ENCODE measurements at places on chromosomes 4 and X.
A peak's percentile ranks its signal among the peaks of the same experiment; 100 is the strongest.

DNA sequence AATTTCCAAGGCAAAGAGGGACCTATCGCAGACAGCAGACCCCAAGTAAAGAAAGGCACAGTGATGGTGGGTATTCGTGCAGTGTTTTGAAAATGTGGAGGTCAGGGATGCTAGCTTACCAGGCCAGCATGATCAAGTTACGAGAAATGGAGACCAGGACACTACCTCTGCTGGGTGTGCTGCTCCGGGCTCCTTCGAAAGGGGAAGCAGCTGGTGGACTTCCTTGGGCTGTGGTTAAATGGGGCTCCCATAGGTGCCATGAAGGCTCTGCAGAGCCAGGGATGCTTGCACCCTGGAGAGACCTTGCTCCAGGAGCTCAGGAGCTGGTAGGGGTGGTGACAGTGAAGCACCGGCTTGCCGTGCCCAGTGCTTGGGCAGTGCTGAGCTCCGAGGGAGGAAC, 68.8 kb downstream of the TBL1X start:
- no peaks in the 10 kb centered on the region for H3K27me3 ChIP-seq
- H3K4me1 ChIP-seq = no peaks in the 10 kb centered on the region
- DNase-seq = no peak
- no peak overlapping the region for H3K27ac ChIP-seq

DNA sequence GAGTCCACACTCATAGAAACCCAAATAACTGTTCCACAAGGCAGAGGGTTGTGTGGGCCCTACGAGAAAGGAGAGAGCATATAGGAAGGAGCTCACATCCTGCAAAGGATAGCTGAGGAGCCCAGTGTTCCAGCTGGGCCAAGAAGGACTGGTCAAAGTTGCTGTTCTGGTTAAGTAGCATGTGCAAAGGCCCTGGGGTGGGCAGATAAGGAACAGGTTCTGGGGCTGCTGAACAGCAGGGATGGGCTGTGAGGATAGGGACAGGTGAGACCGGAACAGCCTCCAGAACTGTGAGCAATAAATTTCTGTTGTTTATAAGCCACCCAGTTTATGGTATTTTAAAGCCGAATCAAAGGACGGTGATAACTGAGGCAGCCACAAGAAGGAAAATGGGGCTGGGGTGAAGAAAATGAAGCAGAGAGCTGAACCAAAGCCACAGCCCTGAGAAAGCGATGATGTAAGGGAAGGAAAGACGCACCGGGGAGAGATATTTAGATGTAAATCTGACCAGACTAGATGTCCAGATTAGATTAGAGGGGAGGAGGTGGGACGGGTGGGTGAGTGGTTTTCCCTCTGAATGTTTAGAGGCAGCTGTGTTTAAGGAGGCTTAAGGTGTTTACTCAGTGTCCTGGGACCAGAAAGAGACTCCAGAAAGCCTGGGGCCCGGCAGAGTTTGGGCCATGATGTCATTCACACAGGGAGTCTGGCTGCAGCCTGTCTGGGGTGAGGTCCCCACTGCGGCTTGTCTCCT, 180.8 kb upstream of the BCOR start:
- H3K36me3 ChIP-seq = no peaks in the 10 kb centered on the region
- no peak for DNase-seq
- no peaks in the 10 kb centered on the region for H3K27me3 ChIP-seq
- H3K27ac ChIP-seq = peak overlapping the region; percentile 32
- no peaks in the 10 kb centered on the region for H3K4me1 ChIP-seq
- no peak overlapping the region for H3K4me3 ChIP-seq

DNA sequence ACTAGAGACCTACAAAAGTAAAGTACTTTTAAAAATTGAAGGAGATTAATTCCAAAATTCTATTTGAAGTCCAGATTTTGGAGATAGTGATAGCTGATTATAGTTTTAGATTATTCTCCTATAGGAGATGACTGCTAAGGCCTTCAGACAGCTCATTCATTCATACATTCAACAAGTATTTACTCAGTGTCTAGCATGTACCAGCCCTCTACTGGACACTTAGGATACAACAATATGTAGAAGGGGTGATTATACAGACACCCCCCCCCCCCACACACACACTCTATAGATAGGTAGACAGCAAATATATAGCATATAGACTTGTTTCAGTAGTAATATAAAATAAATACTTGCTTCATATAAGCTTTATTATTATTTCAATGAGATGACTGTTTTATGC, 60.4 kb upstream of the TAF9B start:
- no peaks in the 10 kb centered on the region for H3K4me1 ChIP-seq
- DNase-seq = no peak
- no peak overlapping the region for H3K4me3 ChIP-seq
- no peak overlapping the region for H3K27ac ChIP-seq

- no peak overlapping the region for H3K27ac ChIP-seq
- no peaks in the 10 kb centered on the region for H3K27me3 ChIP-seq
- DNase-seq = no peak
- H3K4me3 ChIP-seq = no peak overlapping the region
- no peaks in the 10 kb centered on the region for H3K36me3 ChIP-seq
- H3K4me1 ChIP-seq = no peaks in the 10 kb centered on the region
These were observed 141.1 kb downstream of the CRLF2 start for GRCh38 chrX:1071351-1071750.

DNA sequence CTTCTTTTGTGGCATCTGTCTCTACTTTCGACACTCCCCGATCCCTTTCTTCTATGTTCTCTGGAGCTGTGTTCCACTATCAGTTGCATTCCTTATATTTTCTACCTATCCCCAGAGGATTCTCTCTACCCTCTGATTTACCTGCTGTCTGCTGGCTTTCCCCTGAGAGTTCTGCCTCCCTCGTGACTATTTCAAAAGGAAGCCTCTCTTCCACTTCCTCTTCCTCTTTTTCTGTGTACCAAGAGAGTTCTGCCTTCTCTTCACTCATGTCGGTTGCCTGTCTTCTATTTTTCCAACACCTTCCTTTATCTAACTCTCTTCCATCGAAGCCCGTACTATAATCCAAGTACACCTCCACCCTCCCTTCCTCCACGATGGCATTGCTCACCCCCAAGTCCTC, 631.7 kb downstream of the SMARCA1 start:
- no peaks in the 10 kb centered on the region for H3K27me3 ChIP-seq
- no peak overlapping the region for H3K27ac ChIP-seq
- no peak for DNase-seq
- H3K36me3 ChIP-seq = no peaks in the 10 kb centered on the region
- no peaks in the 10 kb centered on the region for H3K4me1 ChIP-seq

GRCh38 chr4:156870131-156870530, 101.5 kb downstream of the PDGFC start:
- no peaks in the 10 kb centered on the region for H3K36me3 ChIP-seq
- no peaks in the 10 kb centered on the region for H3K4me1 ChIP-seq
- no peak overlapping the region for H3K27ac ChIP-seq
- H3K27me3 ChIP-seq = no peaks in the 10 kb centered on the region
- H3K4me3 ChIP-seq = no peak overlapping the region

DNA sequence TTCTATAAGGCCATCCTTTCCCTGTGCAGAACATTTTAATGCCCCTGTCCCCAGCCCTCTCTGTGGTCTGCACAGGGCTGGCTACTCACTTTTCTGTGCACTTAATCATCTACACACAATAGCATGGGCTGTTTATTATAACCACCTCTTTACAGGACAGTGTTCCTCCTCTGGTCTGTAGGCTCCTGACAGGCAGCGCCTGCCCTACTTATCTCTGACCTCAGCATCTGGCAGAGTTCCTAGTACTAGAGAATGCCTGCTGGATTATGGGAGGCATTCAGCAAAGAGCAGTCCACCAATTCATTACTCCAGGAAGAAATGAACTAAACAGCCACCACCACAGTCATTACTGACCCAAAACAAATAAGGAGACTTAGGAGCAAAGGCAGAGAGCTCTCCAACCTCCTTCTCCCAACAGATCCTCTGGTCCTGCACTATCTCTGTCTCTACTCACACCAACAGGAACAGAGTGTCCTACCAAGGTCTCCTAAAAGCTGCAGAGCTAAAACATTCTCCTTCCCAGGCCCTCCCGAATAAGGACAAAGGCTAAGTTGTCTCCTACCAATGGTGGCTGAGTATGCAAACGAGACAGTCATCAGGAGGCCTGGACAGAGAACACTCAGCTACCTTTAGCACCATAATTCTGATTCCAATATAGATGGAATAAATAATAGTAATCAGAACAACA, 279.2 kb downstream of the QDPR start:
- H3K36me3 ChIP-seq = no peaks in the 10 kb centered on the region
- no peaks in the 10 kb centered on the region for H3K4me1 ChIP-seq
- no peak overlapping the region for H3K4me3 ChIP-seq
- no peaks in the 10 kb centered on the region for H3K27me3 ChIP-seq

DNA sequence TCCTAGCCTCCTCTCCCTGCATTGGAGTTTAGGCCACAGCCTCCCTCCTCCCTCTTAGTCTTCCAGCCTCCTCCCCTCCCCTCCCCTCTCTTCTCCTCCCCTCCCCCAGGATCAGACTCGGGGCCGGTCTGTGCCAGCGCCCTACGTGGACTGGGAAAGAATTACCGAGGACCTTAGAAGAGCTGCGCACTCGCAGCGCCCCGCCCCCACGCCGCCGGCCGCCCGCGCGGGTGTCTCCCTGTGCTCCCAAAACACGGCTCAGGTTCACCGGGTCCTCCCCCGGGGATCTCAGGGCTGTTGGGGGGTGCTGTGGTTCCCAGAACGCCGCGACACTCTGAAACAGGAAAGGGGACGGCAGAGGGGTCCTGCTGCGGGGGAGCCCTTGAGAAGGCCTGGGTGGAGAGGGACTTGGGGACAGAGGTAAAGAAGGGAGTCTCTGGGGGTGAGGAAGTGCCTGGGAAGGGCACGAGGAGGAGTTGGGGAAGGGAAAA, 122.3 kb upstream of the TBL1X start:
- H3K27me3 ChIP-seq = no peaks in the 10 kb centered on the region
- H3K4me3 ChIP-seq = peak overlapping the region; percentile 69

Data from endodermal cell (in vitro differentiated cells).